ENCODE measurements at places on chromosomes 12 and 14.
A peak's percentile ranks its signal among the peaks of the same experiment; 100 is the strongest.

DNA sequence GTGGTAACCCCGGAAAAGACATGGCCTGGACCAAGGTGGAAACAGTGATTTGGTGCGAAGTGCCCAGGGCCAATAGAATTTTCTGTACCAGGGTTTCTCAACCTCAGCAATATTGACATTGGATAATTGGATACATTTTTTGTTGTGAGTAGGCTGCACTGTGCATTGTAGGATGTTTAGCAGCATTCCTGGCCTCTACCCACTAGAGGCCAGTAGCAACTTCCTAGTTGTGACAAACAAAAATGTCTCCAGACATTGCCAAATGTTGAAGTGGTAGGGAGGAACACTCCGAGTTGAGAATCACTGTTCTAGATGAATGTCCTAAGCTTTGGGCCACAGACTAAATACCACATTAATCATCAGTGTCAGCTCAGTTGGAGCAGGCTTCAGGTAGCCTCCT lies 6.2 kb upstream of the CGRRF1 start:
- no peak for DNase-seq

GRCh38 chr14:75022655-75023054 lies 19.9 kb downstream of the EIF2B2 start:
- DNase-seq: no peak

DNA sequence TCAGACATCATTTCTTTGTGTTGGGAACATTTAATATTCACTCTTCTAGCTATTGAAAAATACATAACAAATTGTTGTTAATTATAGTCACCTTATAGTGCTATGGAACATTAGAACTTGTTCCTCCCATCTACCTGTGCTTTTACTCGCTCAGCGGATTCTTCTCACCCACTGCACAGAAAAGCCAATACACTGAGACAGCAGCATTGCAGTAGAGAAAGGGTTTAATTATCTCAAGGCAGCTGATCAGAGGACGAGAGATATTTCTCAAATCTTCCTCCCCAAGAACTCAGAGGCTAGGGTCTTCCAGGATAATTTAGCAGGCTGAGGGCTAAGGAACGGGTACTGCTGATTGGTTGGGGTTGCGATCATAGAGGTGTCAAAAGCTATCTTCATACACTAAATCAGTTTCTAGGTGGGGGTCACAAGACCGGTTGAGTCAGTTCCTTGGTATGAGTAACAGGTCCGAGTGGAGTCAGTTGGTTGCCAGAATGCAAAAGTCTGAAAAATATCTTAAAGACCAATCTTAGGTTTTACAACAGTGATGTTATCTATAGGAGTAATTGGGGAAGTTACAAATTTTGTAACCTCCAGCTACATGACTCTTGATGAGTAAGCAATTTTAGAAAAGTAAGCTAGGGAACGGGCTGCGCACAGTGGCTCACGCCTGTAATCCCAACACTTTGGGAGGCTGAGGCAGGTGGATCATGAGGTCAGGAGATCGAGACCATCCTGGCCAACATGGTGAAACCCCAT lies 173.1 kb downstream of the FBXL14 start:
- no peak for DNase-seq

DNA sequence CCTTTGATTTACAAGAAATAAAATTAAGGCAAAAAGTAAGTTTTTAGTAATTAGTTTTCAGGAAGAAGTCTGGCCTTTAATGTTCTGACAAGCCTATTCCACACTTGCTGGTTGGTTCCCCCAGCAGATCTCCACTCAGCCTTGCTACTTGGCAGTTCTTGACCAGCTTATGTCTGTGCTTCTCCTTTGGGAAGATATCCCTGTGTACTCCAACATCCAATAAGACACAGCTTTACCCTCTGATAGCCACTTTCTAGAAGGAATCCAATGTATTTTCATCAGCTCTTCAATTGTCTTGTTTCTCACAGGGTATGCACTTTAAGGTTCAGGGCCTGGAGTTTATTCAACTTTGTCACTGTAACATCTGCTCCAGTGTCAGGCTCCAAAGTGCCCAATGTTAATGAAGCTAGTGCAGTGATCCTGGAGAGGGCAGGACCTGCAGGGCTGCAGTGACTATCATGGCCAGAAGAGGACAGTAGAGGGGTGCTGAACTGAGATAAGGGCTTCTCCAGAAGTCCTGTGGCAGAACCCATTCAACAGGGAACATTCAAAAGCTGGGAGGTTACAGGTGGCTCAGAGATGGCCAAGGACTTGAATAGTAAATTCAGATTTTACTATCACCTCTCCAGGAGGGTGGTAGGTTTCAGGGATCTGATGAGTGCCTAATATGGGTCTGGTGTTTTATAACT lies 22.9 kb downstream of the JKAMP start:
- DNase-seq: no peak

- DNase-seq: no peak
These were observed 80.6 kb downstream of the PRKAB1 start for GRCh38 chr12:119748497-119748896.

GRCh38 chr14:98069712-98070171 lies 1202.3 kb downstream of the BCL11B start:
- DNase-seq: peak; percentile 82

GRCh38 chr12:13379531-13380188 lies 183.1 kb downstream of the EMP1 start:
- DNase-seq: no peak

- DNase-seq: no peak
These were observed 501.5 kb upstream of the USP15 start for GRCh38 chr12:61758661-61759060.

DNA sequence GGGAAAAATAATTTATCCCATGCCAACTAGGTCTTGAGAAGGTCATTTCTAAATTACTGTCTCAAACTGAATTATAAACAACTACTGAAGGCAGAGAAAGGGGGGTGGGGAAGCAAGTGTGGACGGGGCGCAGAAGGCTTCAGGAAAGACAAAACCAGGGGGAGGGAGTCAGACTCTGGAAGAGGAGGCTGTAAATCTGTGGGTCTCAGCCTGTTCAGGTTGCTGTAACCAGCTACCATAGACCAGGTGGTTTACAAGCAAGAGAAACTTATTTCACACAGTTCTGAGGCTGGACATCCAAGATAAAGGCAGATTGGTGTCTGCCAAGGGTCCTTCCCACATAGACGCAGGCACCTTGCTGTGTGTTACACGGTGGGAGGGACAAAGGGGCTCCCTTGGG lies 39.9 kb upstream of the FZD10 start:
- no peak for DNase-seq

DNA sequence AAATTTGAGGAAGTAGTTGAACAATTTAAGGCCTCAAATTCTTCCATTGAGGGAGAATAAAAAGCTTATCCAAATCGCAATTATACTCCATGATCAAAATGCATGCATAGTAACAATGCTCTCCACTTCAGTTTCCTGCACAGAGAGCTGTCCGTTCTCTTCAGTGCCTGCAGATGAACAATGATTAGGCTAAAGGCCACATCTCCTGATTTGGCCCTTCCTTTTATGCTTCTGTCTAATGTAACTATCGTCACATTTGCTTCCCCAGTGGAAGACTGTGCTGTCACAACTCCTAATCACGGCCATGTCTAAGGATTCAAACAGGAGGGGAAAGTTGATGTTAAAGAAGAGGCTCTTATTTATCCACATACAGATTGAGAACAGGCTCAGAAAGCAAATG lies 113.6 kb upstream of the NPAS3 start:
- no peak for DNase-seq

DNA sequence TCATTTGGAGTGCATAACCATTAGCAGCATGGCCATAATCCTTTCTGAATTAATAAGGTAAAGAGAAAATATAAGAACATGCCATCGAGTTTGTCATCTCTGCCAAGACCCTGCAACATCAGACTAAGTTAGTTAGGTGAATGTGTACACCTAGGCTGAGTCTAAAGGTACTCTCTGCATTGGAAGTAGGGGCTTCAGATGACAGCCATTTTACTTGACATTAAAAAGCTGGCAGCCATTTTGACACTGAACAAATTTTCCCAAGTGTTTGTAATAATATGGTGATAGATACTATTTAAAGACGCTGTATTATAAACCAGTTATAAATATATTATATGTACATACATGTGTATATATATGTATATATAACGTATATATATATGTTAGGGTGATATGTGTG lies 79.0 kb downstream of the SUDS3 start:
- DNase-seq: no peak

- DNase-seq: no peak
These were observed 101.9 kb upstream of the SFSWAP start for GRCh38 chr12:131608740-131609690.

GRCh38 chr14:79949906-79950305 lies 261.4 kb downstream of the DIO2 start:
- DNase-seq: no peak

GRCh38 chr14:63672417-63673180 lies 30.9 kb upstream of the WDR89 start:
- no peak for DNase-seq

Data from keratinocyte (primary cell).